Pancreas (tissue), 10 donors: ENCODE measurements at places on chromosomes 2 and 18. TPM values are rescaled to one million over a fixed set of nuclear protein-coding genes. Genes with fewer than 3 reads are reported as not detected.

Gene CDH2
- polyA plus RNA-seq: 0.15 TPM

Gene VSNL1
- polyA plus RNA-seq: 2.6 TPM

Gene UGT1A4
- polyA plus RNA-seq: not detected

Gene CGREF1
- 1.2 TPM for polyA plus RNA-seq

Gene CPLX4
- not detected for polyA plus RNA-seq

Gene PIEZO2
- polyA plus RNA-seq: 0.96 TPM

Gene RGPD3
- 0.16 TPM for polyA plus RNA-seq

Gene FHOD3
- polyA plus RNA-seq: 1.7 TPM

Gene IHH
- not detected for polyA plus RNA-seq

Gene ITPRID2
- 85.6 TPM for polyA plus RNA-seq

Gene SNED1
- 13.2 TPM for polyA plus RNA-seq

Gene MROH2A
- not detected for polyA plus RNA-seq

Gene ACMSD
- 0.61 TPM for polyA plus RNA-seq

Gene CD8B2
- 0.07 TPM for polyA plus RNA-seq

Gene CIB4
- polyA plus RNA-seq: not detected

Gene TGFA
- polyA plus RNA-seq: 3.8 TPM

Gene GAD1
- 0.73 TPM for polyA plus RNA-seq

Gene TMEM198
- polyA plus RNA-seq: 9.0 TPM

Gene CFC1
- polyA plus RNA-seq: 207 TPM

Gene NT5DC4
- polyA plus RNA-seq: not detected

Gene CCL20
- 0.75 TPM for polyA plus RNA-seq

Gene RAX
- not detected for polyA plus RNA-seq
